ENCODE measurements at places on chromosomes 4 and X. TPM values are rescaled to one million over a fixed set of nuclear protein-coding genes. Genes with fewer than 3 reads are reported as not detected.

- peak; percentile 53 for DNase-seq
These were observed 309.4 kb downstream of the PPP3CA start for GRCh38 chr4:101037938-101038413.

- no peak for DNase-seq
These were observed 48.3 kb upstream of the NOCT start for GRCh38 chr4:138967313-138967712.

GRCh38 chrX:26914232-26914631, 548.9 kb downstream of the PPP4R3C start:
- no peak for DNase-seq

- DNase-seq = peak; percentile 75
These were observed 10.3 kb downstream of the FAM3A start for GRCh38 chrX:154505734-154506133.

GRCh38 chr4:8526363-8526855, 53.8 kb upstream of the GPR78 start:
- no peak for DNase-seq

DNA sequence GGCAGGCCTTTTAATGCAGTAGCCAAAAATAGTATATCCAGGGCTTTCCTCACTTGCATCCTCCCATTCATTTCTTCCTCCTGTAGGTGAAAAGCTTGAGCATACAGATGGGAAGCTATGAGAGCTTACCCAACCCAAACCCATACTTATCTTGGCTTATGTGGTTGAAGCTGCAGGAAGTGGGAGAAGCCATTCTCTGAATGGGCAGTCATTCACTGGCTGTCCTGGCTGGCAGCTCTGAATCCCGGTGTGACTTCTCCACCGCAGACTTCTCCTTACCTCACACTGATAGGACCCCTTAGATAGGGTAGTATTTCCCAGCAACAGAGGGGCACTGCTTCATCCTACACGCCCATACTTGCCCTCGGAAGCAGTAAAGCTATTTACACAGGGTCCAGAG, 125.4 kb downstream of the AMMECR1 start:
- no peak for DNase-seq

DNA sequence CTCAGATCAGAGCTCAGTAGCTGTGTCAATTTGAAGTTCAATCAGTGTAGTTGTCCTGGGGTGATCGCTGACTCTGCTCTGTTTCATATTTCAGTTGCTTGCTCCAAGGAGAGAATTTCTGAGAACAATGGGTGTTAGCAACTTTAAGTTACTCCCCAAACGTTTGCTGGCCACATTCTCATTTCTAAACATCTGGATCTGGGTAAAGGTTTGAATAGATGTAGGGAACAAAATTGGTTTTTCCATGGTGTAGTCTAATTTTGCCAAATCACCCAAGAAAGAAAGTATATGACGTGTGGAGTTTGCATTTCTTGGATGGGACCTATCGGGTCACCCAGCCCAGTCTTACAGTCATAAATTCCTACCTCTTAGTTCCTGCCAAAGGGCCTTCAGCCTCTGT, 103.7 kb downstream of the AKAP4 start:
- DNase-seq = no peak

Gene ENPEP
- total RNA-seq = 0.15 TPM

Gene SLC9A6
- 39.8 TPM for total RNA-seq

Gene ADH1A
- total RNA-seq = not detected

Gene STARD8
- 9.5 TPM for total RNA-seq

Gene USP51
- total RNA-seq = 1.1 TPM

Data from M059J (cell line).